NCI-H748 treated with DMSO at 0.1 percent for 48 hours (cell line): ENCODE measurements at places on chromosomes 4 and X.

GRCh38 chr4:2907706-2908293, 55.4 kb downstream of the NOP14 start:
- DNase-seq: peak; percentile 0

DNA sequence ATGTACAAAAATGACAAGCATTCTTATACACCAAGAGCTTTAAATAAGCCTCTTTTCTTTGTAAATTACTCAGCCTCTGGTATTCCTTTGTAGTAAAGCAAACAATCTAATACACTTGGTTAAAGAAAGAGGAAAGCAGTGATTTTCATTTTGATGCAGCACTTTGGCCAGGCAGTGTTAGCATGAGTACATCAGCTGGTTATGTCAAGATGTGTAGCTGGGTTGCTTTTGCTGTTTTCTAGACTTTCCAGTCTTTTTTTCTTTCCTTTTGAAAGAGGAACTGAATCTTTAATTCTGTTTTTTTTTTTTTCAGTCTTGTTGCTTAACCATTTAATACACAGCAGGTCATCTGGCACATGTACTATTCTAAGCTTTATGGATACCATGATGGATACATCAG, 167.1 kb upstream of the AADAT start:
- DNase-seq: no peak

GRCh38 chrX:108309144-108309543, 129.1 kb downstream of the COL4A6 start:
- DNase-seq: no peak

DNA sequence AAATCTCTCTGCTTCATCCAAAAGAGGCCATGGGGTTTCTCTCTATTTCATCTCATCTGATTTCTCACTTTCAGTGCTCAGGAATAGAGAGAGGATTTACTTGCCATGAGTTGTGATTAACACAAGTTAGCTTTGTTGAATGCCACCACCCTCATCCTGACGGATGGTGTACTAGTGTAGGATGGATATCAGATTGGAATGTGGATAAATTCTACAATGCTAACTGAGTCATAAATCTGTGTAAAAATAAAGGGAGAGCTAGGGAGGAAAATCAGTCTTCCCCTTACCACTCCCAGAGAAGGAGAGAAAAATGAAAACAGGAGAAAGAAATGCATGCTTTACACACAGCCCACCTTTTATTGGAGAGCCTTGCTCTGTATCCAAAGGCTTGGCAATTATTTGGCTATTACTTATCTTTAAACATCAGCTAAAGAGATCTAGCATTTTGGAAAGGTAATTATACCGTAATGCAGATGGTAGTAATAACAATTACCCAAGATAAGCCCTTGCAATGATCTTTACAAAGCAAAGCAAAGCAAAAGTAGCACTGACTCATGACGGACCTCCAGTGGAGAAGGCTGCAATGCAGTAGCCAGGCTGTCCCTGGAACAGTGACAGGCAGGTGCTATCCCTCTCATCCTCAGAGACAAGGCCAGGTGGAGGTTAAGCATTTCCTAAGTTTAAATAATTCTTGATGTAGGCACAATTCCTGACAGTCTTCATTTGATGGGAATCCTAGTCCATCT, 306.3 kb upstream of the PPARGC1A start:
- DNase-seq: no peak

DNA sequence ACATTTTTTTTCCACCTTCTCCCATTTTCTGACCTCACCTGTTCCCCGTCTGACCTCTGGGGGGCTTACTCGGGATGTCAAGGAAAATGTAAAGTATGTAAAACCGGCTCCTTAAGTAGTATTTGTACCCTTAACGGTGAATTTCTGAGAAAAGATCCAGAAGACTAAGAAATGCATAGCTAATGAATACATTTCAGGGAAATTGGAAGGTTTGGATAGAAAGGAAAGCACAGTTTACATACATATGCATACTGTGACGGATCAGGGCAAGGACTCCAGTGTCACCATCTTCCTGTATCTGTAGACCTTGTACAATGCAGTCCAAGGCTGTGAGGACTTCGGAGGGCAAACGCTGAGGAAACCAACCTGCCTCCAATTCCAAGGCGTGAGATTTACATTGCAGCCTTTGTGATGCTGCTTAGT, 2185.9 kb upstream of the TENM3 start:
- peak; percentile 49 for DNase-seq

- DNase-seq: no peak
Observed at GRCh38 chrX:129840344-129840743, 3.3 kb downstream of the ZDHHC9 start.

- DNase-seq: no peak
Observed at GRCh38 chr4:148998719-148999118, 556.5 kb upstream of the NR3C2 start.

DNA sequence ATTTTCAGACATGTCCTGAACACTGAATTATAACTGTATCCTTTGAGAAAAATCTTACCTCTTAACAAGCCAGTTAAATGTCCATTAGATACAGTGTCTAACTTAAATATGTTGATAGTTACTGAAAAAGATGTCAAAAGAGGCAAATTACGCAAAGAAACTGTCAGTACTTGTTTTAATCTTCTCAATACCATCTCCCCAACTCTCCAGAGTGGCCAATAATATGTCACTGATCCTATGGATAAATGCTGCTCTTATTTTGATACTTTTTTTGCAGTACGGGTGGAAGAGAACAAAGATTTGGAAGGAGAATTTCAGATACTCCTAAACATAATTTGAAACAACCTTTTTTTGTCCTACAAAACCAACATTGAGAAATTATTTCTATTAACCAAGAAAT, 192.7 kb downstream of the CBR4 start:
- no peak for DNase-seq

- DNase-seq: no peak
Observed at GRCh38 chrX:69060631-69061408, 104.4 kb downstream of the PJA1 start.

GRCh38 chr4:63937961-63938360, 471.3 kb downstream of the TECRL start:
- no peak for DNase-seq

DNA sequence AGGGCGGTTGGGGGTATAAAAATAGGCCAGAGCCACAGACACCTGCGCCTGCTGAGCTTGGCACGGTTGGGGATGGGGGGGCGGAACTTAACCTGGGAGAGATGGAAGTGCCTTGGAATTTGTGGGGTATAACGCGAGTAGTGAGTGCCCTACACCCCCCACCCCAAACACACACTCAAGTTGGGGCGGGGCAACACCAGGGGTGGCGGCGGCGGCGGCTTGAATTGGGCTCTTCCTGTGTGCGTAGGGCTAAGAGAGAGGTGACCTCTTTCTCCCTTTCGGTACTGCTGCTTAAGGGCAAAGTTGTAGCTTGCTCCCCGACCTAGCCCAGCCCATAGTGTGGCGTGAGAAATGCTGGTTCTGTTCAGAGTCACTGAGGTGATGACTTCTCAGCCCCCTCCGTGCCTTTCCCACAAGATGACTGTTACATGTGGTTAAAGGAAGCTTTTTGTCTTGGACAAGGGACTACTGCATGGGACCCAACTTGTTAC, 839 bp downstream of the STK26 start:
- no peak for DNase-seq

- DNase-seq: peak; percentile 64
Observed at GRCh38 chr4:20538905-20539304, 161.4 kb upstream of the PACRGL start.
